Fibroblast of villous mesenchyme (primary cell): ENCODE measurements at places on chromosomes 1 and 21. TPM values are rescaled to one million over a fixed set of nuclear protein-coding genes. Genes with fewer than 3 reads are reported as not detected.

Gene ASCL5
- total RNA-seq = not detected in 2 replicates

Gene PLA2G2A
- total RNA-seq = not detected in 2 replicates

Gene LRRC3
- under 0.01 and 0.64 TPM in 2 replicates for total RNA-seq

Gene OR2M5
- total RNA-seq = not detected in 2 replicates

Gene CHIA
- total RNA-seq = not detected in 2 replicates

Gene C1orf122
- 13.4 and 17.4 TPM in 2 replicates for total RNA-seq

Gene AKR7A3
- total RNA-seq = 0.43 and 1.3 TPM in 2 replicates

Gene SLC26A9
- not detected in 2 replicates for total RNA-seq

Gene LAMC2
- total RNA-seq = 4.8 and 27.6 TPM in 2 replicates

Gene ZSWIM5
- 0.43 and 2.3 TPM in 2 replicates for total RNA-seq

Gene PIAS3
- total RNA-seq = 15.5 and 18.4 TPM in 2 replicates

Gene SAMD13
- under 0.01 and 0.64 TPM in 2 replicates for total RNA-seq

Gene NHLH1
- total RNA-seq = under 0.01 TPM in 1 of 2 replicates, not detected in the other

Gene FMO3
- total RNA-seq = 0.64 and 0.86 TPM in 2 replicates

Gene EDARADD
- 0.32 and 0.43 TPM in 2 replicates for total RNA-seq

Gene ADAMTS1
- total RNA-seq = 177 and 589 TPM in 2 replicates

Gene SAMD11
- total RNA-seq = 2.2 and 7.7 TPM in 2 replicates

Gene APCS
- not detected in 2 replicates for total RNA-seq

Gene KRTAP19-1
- not detected in 2 replicates for total RNA-seq

Gene DPYD
- total RNA-seq = 22.5 and 48.4 TPM in 2 replicates

Gene TPTE
- 0.32 and 0.43 TPM in 2 replicates for total RNA-seq

Gene CD34
- 0.32 and 0.43 TPM in 2 replicates for total RNA-seq

Gene FCGR1A
- not detected in 2 replicates for total RNA-seq

Gene TCEA3
- 8.6 and 11.3 TPM in 2 replicates for total RNA-seq

Gene LDLRAD1
- total RNA-seq = not detected in 2 replicates

Gene ATG4C
- 4.5 and 9.5 TPM in 2 replicates for total RNA-seq

Gene KLHDC9
- total RNA-seq = 1.9 and 2.2 TPM in 2 replicates

Gene CELA3A
- not detected in 2 replicates for total RNA-seq

Gene ANXA9
- total RNA-seq = 0.32 and 0.86 TPM in 2 replicates
